NCI-H2171 treated with DMSO at 0.1 percent for 48 hours (cell line): ENCODE measurements at places on chromosomes 5 and 9.

DNA sequence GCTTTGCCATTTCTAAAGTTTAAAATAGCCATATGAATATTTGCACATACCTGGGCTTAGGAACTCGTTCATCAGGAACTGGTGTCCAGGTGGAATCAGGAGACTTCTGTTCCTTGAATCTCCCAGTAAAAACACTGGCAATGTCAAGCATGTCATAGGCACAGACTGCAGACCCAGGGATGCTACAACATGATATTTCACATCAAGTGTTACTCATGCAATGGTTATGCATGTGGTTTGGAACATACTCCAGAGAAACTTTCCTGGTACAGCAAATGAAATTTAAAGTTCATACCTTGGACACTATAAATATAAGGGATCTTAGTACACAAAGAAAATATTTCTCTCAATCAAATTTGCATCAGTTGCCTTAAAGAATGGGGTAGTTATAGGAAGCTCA lies 92.2 kb downstream of the SEMA6A start:
- no peak for DNase-seq

GRCh38 chr9:1919229-1919628 lies 95.9 kb upstream of the SMARCA2 start:
- DNase-seq = no peak

GRCh38 chr5:10441992-10442435 lies 335 bp downstream of the ROPN1L start:
- DNase-seq = no peak

GRCh38 chr9:28127101-28127500 lies 553.8 kb upstream of the C9orf72 start:
- DNase-seq = no peak

GRCh38 chr9:9216934-9217333 lies 1395.9 kb downstream of the PTPRD start:
- no peak for DNase-seq

DNA sequence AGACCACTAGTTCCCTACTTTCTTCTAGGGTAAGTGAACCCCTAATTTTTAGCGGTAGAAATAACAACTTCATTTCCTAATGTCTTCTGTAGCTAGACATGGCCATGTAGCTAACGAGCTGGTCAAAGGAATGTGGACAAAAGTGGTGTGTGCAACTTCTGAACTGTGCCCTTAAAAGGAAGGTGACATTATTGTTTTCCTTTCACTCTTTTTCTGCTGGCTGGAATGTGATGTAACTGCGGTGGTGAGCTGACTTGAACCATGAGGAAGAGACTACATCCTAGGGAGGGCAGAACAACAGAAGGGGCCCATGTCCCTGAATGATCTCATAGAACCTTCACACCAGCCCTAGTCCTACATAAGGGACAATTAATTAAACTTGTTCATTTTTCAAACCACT lies 1.3 kb upstream of the SNX2 start:
- DNase-seq = no peak

- DNase-seq = no peak
Observed at GRCh38 chr5:126718236-126718868, 58.6 kb upstream of the LMNB1 start.

GRCh38 chr9:85981369-85981768 lies 40.4 kb downstream of the NAA35 start:
- peak; percentile 56 for DNase-seq

- DNase-seq = peak; percentile 15
Observed at GRCh38 chr5:13478831-13479465, 465.5 kb downstream of the DNAH5 start.

- no peak for DNase-seq
Observed at GRCh38 chr5:162068412-162068811, 839 bp downstream of the GABRG2 start.

GRCh38 chr5:64634997-64635686 lies 55.2 kb upstream of the SHISAL2B start:
- peak; percentile 25 for DNase-seq

DNA sequence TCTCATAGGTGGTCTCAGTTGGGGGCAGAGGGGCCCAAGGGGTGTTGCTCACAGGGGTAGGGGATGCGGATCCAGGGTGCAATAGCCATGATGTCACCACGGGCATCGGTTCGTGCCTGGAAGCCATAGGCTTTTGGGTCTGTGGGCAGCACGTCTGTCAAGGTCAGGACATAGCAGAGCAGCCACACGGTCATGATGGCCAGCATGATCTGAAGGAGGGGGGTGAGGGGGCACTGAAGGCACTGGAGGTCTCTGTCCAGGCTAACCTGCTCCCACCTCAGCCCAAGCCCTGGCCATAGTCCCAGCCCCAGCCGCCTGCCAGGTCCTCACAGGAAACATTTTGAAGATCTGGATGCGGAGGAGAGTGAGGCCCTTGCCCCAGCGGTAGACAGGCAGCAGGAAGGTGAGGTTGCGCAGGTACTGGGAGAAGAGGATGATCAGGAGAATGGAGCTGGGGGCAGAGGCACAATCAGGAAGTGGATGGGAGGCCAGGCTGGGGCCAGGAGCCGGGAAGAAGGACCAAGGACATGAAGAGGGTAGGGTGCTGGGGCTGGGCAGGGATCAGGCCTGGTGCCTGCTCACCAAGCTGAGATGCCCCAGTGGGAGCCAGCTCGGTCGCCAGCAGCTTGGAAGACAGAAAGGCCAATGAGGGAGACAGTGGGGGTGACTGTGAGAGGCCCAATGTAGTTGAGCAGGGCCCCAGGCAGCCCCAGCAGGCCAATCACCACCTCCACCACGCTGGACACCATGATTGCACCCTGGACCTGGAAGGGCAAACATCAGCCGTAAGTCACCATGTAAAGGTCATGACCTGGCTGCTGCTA lies 3.3 kb downstream of the SLC23A1 start:
- no peak for DNase-seq

- DNase-seq = no peak
Observed at GRCh38 chr5:41009232-41009631, 61.9 kb downstream of the MROH2B start.

- peak; percentile 68 for DNase-seq
Observed at GRCh38 chr5:116494784-116495450, 79.7 kb downstream of the SEMA6A start.

- peak; percentile 96 for DNase-seq
Observed at GRCh38 chr9:127224883-127225739, 39.5 kb upstream of the GARNL3 start.

GRCh38 chr5:89230178-89230577 lies 347.2 kb upstream of the MEF2C start:
- no peak for DNase-seq

GRCh38 chr9:100352201-100352726 lies 478 bp downstream of the TEX10 start:
- no peak for DNase-seq

GRCh38 chr5:124596595-124597421 lies 149.6 kb downstream of the ZNF608 start:
- no peak for DNase-seq

- peak; percentile 91 for DNase-seq
Observed at GRCh38 chr9:130473566-130473965, 28.8 kb downstream of the ASS1 start.

DNA sequence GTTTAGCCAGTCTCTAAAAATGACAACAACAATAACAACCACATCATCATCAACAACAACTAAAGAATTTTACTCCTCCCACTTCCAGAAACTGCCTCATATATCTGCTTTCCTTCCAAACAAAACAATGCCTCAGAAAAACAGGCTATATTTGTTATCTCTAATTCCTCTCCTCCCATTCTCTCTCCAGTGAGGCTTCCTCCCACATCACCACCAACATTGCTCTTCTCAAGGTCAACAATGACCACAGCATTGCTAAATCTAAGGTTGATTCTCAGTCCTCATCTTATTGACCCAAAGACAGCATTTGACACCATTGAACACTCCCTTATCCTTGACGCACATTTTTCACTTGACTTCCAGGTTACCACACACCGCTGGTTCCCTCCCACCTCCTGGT lies 38.1 kb upstream of the PRUNE2 start:
- no peak for DNase-seq

DNA sequence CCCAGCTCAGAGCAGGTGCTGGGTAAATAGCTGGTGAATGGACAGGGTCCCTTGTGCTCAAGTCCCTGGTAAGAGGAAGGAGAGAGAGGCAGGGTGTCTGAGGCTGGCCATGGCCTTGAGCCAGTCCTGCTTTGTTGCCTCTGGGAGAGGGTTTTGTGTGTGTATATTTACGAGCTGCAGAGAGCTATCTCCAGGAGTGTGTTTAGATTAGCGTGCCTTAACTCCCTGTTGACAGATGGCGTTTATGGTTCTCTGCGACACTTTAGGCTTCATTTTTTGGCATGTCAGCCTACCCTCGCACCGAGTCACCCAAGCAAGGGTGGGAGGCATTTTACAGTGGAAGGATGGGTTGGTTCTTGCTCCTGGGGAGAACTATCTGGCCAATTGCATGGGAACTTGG lies 22.2 kb downstream of the HMCN2 start:
- DNase-seq = peak; percentile 90

- DNase-seq = no peak
Observed at GRCh38 chr9:79257790-79258351, 313.9 kb upstream of the TLE4 start.

- DNase-seq = peak; percentile 43
Observed at GRCh38 chr9:33813712-33814641, 3.0 kb upstream of the UBE2R2 start.

GRCh38 chr5:39100851-39101396 lies 26.7 kb upstream of the RICTOR start:
- DNase-seq = no peak

- no peak for DNase-seq
Observed at GRCh38 chr9:131478421-131478868, 24.3 kb upstream of the POMT1 start.

DNA sequence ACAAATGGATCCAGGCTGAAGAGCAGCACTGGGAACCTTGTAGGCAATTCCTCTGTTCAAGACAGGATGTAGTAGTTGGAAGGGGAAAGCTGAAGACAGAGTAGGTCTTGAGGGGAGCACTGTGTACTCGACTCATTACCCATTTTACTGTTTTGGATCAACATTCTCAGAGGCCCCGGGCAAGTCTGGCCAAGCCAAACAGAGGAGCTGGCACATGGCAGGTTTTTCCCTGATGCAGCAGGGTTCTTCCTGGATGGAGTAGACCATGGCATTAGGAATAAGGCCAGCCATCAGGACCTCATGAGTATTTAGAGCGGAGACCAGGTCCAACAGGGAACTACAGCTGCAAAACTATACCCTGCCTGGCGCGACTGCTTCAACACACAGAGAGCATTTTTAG lies 4.4 kb downstream of the SVEP1 start:
- DNase-seq = peak; percentile 46

- DNase-seq = no peak
Observed at GRCh38 chr5:90878549-90879196, 320.1 kb downstream of the ADGRV1 start.

DNA sequence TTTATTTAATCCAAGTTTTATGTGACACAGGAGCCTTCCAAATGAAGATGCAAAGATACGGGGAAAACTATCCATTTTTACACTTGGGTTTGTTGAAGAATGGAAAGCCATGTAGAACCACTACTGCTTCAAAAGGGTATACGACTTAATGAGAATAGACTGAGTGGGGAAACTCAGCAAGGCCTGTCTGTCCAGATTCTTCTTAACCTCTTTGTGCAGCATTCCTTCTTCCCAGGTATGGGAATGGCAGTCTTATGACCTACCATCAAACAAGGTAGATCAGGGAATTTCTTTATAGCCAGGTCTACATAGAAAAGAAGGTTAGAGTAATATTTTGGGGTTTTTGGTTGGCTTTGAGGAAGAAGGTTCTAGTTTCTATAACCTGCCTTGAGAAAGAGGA lies 23.4 kb downstream of the APTX start:
- no peak for DNase-seq

DNA sequence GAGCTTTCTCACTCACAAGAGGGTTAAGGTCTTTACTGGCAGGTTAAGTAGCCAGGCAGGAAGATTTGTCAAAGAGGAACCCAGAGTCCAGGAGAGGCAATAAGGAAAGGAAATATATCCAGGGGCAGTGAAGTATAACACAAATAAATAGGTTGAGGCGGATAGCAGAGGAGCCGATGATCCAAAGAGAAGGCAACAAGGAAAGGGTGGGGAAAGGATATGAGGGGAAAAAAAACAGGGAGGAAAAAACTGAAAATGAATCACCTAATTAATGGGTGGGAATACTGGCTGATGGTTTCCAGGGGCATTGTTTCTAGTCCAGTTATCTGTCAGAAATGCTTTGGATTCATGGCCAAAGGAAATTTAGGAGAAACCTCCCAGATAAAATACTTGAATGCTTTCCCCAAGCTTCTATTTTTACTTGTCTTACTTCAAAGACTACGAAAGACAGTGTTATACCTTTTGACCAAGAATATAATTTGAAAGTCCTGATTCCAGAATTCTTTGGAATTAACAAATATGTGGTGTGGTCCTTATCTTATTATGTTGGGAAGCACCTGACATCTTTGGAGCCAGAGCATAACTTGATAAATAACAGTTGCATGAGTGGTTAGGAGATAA lies 146.5 kb downstream of the AOPEP start:
- DNase-seq = no peak

- no peak for DNase-seq
Observed at GRCh38 chr5:126395198-126395597, 28.0 kb upstream of the GRAMD2B start.

- no peak for DNase-seq
Observed at GRCh38 chr9:113525831-113526230, 62.3 kb downstream of the RGS3 start.

GRCh38 chr5:37921452-37921851 lies 81.6 kb upstream of the GDNF start:
- no peak for DNase-seq

GRCh38 chr5:76379316-76379715 lies 23.8 kb upstream of the IQGAP2 start:
- DNase-seq = no peak

DNA sequence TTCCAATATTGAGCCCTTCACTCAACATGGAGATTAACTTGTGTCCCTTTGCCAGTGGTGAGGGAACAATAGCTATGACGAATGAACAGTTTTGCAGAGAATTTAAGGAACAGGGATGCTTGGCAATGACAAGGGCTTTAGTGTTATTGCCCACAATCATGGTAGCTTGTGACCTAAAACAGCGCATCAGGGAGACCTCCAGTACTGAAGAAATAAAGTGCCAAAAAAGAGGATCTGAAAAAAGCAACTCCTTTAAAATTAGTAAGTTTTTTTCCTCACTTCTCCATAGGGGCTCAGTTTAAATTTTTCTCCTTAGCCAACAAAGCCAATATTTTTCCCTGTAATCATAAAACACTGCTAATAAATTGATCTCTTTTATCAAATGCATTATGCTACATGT lies 41.8 kb upstream of the PAM start:
- no peak for DNase-seq

- no peak for DNase-seq
Observed at GRCh38 chr5:114152656-114153360, 209.1 kb upstream of the KCNN2 start.

DNA sequence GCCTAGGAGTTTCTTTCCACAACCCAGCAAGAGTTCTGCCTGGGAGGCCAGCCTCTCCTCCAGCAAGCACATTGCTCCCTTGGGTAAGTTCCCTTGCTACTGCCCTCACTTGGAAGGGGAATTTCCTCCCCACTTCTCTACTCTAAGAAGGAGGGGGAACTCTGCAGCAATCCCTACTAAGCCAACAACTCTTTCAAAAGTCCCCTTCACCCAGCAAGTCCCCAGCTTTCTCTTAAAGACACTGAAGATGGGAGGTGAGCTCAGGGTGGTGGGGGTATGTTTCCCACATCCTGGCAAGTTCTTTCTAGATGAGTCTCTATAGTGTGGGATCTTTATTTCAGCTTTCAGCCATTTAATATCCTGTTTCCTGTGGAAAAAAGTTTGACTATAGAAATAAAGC lies 49.0 kb downstream of the PDE8B start:
- DNase-seq = no peak

- no peak for DNase-seq
Observed at GRCh38 chr5:139896718-139897117, 101.1 kb downstream of the PSD2 start.
